ENCODE measurements at places on chromosomes 2 and 18.

- H3K4me1 ChIP-seq, result no peaks in the 10 kb centered on the region
- no peaks in the 10 kb centered on the region for H3K36me3 ChIP-seq
- no peak overlapping the region for H3K27ac ChIP-seq
Observed at GRCh38 chr2:227106845-227107759, 56.9 kb downstream of the COL4A4 start.

DNA sequence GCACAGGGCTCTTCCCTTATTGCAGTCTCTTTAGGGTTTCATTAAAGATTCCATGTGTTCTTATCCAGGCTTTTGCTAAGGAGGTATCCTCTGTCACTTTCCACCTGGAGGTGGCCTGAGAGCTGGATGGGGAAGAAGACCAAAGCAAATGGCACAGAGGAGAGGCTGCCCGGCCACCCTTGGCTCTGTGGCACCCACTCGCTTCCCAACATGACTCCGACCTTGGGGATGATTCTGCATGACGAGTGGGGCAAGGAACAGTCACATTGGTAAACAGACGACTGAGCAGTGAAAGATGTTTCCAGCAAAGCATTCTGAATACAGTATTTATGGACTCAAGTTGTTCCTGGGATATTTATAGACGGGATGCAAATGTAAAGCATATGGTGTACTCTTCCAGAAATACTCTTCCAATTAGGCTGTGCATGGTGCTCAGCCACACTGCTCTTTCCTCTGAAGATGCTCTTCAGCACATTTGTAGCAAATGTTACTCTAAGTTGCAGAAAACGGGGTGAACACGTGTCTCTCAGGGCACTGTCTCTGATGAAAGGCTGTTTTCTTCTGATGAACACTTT, 377.1 kb upstream of the HS6ST1 start:
- H3K4me3 ChIP-seq, result no peak overlapping the region
- no peaks in the 10 kb centered on the region for H3K4me1 ChIP-seq
- H3K36me3 ChIP-seq, result no peaks in the 10 kb centered on the region
- no peak for DNase-seq

- H3K27ac ChIP-seq, result no peak overlapping the region
- H3K4me3 ChIP-seq, result no peak overlapping the region
- DNase-seq, result no peak
- no peaks in the 10 kb centered on the region for H3K27me3 ChIP-seq
- no peaks in the 10 kb centered on the region for H3K36me3 ChIP-seq
Observed at GRCh38 chr2:120963997-120964705, 228.5 kb downstream of the GLI2 start.

GRCh38 chr2:102749938-102750337, 11.9 kb upstream of the TMEM182 start:
- no peaks in the 10 kb centered on the region for H3K4me1 ChIP-seq
- no peaks in the 10 kb centered on the region for H3K27me3 ChIP-seq
- no peak overlapping the region for H3K27ac ChIP-seq
- H3K36me3 ChIP-seq, result no peaks in the 10 kb centered on the region

DNA sequence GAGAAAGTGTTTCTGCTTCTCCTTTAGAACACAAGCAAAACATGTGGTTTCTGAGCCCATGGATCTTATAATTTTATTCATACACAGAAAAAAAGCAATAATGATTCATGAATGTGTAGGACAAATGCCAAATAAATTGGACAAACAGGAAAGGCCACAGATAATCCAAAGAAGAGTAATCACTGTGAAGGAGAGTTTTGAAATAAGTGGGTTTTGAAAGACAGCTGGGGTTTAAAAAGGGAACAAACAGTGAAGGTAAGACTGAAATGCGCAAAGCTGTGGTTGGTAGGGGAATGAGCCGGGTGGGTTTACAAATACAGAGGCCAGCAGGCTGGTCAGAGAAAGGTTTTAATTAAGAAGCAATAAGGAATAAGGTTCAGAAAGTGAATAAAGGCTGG, 50.0 kb upstream of the MBOAT2 start:
- DNase-seq, result no peak
- no peak overlapping the region for H3K4me3 ChIP-seq
- H3K4me1 ChIP-seq, result peaks cover 5% of the 10 kb centered on the region
- peak overlapping the region; percentile 76 for H3K27ac ChIP-seq
- H3K36me3 ChIP-seq, result no peaks in the 10 kb centered on the region

DNA sequence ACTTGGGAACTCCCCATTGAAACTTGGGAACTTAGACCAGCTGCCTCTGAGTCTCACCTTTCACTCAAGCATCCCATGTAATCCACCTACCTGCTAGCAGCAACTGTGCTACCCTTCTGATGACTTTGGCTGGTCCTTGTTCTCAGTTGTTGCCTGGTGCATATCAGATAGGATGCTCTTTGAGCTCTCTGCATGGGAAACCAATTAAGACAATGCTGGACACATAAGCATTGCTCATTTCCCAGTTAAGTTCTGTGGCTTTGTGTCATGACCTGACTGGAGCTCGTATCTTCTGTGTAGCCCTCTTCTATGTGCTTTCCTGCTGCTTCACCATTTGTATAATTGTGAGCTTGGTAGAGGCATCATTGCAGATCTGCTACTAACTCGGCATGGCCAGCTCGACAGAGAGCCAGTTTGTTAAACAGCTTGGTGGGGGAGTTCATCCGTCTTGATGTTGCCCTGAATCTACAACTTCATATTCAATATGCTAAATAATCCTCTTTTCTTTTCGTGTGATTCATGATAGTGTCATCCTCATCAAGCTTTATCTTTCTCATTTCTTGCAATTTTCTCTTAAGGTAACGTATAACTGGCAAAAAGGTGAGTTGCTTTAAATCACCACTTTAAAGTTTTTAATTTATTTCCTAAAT, 447.5 kb upstream of the SLC14A2 start:
- no peak overlapping the region for H3K27ac ChIP-seq
- H3K27me3 ChIP-seq, result no peaks in the 10 kb centered on the region

DNA sequence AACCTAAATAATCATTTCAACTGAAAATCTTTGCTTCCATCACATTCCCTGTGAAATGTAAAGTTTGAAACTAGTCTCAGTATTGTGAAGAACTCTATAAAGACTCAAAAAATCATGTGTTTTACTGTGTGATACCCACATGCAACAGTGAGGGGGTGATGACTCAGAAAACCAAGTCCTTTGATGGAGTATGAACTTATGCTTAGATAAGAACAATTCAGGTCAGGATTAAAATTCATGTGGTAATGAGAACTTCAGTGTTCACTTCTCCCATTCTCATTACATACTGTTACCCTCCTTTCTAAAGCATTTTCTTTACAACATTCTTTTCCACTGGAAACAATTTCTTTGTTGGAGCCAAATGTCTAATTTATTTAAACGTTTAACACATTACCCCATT, 360.2 kb downstream of the FSIP2 start:
- H3K4me1 ChIP-seq, result no peaks in the 10 kb centered on the region
- H3K27me3 ChIP-seq, result no peaks in the 10 kb centered on the region
- H3K27ac ChIP-seq, result no peak overlapping the region
- no peak overlapping the region for H3K4me3 ChIP-seq
- DNase-seq, result no peak

- H3K36me3 ChIP-seq, result no peaks in the 10 kb centered on the region
- DNase-seq, result no peak
- H3K27ac ChIP-seq, result no peak overlapping the region
- H3K4me3 ChIP-seq, result no peak overlapping the region
Observed at GRCh38 chr2:33735096-33735495, 136.0 kb upstream of the FAM98A start.

DNA sequence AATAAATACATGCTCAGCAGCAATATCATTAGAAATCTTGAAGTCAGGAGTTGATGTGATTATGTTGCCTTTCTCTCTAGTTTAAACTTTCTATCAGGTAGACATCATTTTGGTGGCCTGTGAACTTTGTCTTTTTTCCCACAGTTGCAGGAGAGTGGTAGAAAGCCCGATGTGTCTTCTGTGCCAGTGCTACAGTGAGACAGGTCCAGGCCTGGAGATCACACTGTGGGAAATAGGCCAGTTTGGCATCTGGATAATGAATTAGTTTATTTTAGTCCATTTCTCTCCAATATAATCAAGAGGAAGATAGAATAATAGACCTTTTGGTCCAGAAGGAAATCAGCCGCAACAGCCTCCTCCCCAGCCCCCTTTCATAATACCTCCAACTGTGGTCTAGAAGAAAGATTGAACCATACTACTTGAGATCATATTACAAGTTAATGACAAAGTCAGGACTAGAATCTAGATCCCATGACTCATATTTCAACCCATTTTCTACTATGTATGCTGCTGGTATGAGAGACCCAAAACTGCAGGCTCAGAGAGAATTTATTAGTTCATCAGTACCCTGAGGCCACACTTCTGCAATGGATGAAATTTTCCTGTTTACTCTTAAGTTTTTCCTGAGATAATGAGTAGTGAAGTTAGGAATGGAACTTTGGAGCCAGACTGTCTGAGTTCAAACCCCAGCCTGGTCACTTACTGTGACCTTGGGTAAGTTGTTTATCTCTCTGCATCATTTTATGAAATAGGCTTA, 20.6 kb downstream of the KCMF1 start:
- peak overlapping the region; percentile 49 for H3K27ac ChIP-seq
- peaks cover 23% of the 10 kb centered on the region for H3K4me1 ChIP-seq
- DNase-seq, result no peak
- H3K27me3 ChIP-seq, result no peaks in the 10 kb centered on the region

- H3K27me3 ChIP-seq, result no peaks in the 10 kb centered on the region
- no peak overlapping the region for H3K4me3 ChIP-seq
- H3K27ac ChIP-seq, result no peak overlapping the region
- no peak for DNase-seq
- no peaks in the 10 kb centered on the region for H3K36me3 ChIP-seq
Observed at GRCh38 chr2:66013456-66013855, 421.5 kb upstream of the MEIS1 start.
